HepG2 (cell line): ENCODE measurements at places on chromosomes 6 and 20.

DNA sequence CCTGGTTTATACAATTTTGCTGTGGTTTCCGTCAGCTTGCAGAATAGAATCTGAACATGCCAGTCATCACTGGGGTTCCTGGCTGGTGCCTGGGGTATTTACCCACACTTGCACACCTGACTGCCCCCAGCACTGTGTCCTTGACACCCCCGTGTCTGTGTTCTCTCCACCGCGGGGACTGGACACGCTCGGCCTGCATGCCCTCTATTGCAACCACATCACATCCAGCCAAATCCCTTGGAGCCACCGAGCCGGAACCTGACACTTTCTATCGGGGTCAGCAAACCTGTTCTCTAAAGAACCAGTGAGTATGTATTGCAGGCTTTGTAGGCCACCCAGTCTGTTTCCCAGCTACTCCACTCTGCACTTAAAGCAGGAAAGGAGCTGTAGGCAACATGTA lies 527.5 kb downstream of the PRKN start:
- DNase-seq = no peak

- no peak for DNase-seq
Measured at GRCh38 chr6:165847407-165848085, 184.5 kb upstream of the PDE10A start.

DNA sequence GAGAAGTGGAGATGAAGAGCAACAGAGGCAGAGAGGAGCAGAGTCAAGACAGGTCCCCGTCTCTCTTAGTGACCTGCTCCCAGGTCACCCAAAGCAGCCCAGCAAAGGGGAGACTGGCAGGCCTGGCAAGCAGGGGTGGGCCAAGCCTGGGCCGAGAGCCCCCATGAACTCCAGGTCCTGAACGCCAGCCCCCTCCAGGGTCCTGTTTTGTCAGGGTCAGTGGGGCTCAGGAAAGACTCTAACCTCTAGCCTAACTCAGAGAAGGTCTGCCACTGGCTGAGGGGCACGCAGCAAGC lies 1.2 kb downstream of the NECAB3 start:
- no peak for DNase-seq

GRCh38 chr6:75065523-75065922 lies 140.3 kb downstream of the COL12A1 start:
- DNase-seq = no peak

GRCh38 chr6:106538145-106538544 lies 91.2 kb downstream of the RTN4IP1 start:
- DNase-seq = no peak

GRCh38 chr20:382291-383115 lies 1.9 kb downstream of the TRIB3 start:
- DNase-seq = no peak

DNA sequence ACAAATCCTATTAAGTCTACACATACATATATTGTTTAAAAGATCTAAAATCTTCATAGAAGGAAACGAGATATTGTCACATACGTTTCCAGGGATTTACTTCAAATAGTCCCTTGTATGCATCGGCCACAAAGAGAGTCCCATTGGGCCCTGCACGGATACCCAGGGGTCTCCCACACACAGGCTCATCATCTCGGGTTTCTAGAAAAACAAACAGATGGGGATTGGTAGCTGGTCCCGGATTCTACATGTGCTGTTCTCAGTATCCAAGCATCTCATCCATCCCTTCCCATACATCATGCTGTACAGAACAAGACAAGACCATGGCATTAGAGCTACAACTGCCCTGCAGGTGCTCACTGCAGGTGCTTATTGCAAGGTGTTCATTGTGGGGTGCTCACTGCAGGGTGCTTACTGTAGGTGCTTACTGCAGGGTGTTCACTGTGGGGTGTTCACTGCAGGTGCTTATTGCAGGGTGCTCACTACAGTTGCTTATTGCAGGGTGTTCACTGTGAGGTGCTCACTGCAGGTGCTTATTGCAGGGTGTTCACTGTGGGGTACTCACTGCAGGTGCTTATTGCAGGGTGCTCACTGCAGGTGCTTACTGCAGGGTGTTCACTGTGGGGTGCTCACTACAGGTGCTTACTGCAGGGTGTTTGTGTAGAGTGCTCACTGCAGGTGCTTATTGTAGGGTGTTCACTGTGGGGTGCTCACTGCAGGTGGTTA lies 21.0 kb downstream of the APMAP start:
- no peak for DNase-seq

GRCh38 chr6:157225575-157225995 lies 97.7 kb downstream of the TMEM242 start:
- DNase-seq = no peak

DNA sequence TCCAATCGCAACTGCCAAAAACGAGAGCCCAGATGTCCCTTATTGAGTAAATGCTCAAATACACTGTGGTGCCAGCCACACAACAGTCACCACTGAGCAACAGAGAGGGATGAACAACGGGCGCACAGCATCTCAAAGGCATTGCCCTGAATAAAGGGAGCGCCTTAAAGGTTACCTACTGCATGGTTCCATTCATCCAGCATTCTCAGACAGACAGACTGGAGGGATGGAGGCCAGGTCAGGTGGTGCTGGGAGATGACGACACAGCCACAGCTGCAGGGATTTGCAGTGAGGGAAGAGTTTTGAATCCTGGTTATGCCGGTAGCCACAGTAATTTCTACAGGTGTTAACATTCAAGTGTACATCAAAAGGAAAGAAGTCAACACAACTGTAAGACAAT lies 615.5 kb upstream of the AGPAT4 start:
- no peak for DNase-seq

DNA sequence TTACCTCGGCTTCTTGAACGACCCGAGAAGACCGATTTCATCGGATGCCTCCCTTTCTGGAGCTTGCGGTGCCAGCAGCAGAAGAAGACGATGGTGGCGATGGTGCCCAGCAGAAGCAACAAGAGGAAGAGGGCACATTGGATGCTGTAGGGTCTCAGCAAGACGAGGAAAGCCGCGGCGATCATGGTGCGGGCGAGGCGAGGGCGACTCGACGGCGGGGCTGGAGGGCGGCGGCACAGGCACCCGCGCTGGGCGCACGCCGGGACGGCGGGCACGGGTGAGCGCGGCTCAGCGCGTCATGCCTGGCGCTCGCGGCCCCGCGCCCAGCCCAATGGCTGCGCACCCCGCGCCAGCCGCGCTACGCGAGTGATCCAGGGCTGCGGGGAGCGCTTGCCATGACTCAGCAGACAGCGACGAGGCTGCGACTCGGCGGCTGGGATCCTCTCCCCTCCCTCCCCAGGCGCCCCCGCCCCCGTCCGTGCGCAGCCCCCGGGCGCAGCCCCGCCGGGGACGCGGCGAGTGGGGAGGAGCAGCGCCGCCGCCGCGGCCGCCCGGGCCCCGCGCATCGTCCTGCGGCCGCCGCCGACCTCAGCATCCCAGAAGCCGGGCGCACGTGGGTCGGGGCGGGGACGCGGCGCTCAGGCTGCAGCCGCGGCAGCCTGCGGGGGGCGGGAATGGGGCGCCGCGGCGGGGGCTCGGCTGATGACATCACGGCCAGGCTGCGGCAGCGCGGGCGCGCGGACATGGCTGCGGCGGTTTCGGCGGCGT lies at the start of gene BEND6:
TSS of gene BEND6 (plus strand) at position 705 of the 768 bp plus-strand sequence. CDS start 26,704 bp downstream, outside the sequence.
- peak; percentile 28 for DNase-seq

DNA sequence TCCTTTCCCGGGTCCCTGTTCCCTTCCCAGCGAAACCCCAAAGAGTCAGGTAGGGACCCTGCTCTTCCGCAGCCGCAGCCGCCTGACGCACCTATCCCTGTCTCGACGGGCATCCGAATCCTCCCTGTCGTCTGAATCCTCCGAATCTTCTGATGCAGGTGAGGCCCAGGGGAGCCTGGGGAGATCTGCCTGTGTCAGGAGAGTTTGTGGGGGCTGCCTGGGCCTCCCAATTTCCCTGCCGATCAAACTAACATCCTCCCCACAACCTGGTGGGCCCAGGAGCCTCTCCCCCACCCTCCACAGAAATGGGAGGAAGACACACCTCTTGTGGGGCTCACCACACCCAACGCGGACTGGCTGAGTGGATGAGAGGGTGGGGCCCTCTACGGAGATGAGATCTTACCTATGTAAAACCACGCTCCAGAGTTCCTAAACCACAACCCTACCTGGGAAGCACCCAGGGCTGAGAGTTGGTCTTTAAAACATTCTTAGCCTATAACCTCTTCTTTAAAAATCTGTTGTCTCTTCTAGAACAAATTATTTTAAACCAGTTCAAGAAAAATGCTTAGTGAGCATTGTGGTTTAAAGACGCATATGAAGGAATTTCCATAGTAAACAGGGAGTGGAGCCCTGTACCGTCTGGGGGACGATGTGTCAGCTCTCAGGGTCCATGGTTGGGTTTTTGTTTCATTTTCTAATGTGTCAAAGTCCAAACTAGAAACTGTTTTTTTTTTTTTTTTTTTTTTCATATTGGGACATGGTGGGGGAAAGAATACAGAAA lies 1.7 kb downstream of the CDC25B start:
- peak; percentile 85 for DNase-seq

DNA sequence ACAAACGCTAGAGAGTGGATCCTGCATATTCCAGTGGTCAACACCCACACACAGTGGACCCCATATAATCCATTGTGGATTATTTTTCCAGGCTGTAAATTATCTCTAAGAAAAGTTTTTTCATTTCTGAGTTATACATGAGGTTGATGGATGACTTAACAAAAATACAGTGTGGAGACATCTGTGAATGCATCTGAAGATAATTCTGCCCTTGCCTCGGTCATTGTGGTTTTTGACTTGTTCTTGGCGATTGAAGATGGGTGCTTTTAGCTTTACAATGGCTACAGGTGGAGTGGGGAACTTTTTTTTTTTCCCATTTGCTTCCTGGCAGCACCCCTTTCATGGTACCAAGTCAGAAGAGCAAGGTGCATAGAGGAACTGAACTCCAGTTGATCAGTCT lies 242.7 kb downstream of the MYLK4 start:
- no peak for DNase-seq

GRCh38 chr6:116476002-116476678 lies 15.0 kb downstream of the CALHM6 start:
- DNase-seq = peak; percentile 27

- no peak for DNase-seq
Measured at GRCh38 chr6:169638915-169639314, 62.9 kb downstream of the WDR27 start.

DNA sequence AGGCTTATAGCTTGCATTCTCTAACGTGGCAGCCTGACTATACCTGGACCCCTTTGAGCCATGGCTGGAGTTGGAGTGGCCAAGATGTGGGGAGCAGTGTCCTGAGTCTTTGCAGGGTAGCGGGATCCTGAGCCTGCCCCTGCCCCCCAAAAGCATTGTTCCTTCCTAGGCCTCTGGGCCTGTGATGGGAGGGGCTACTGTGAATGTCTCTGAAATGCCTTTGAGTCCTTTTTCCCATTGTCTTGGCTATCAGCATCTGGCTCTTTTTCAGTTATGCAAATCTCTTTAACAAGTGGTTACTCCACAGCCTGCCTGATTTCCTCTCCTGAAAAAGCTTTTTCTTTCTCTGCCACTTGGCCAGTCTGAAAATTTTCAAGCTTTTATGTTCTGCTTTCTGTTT lies 17.0 kb upstream of the PRL start:
- no peak for DNase-seq

DNA sequence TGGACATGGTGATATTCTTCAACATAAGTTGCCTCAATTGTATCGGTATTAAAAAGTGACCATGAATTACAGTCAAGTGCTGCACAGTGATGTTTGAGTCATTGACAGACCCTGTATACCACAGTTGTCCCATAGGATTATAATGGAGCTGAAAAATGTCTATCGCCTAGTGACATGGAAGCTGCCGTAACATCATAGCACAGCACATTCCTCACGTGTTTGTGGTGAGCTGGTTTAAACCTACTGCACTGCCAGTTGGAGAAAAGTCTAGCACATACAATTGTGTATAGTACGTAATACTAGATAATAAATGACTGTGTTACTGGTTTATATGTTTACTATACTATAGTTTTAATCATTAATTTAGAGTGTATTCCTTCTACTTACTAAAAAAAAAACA lies 150.2 kb downstream of the CDH26 start:
- no peak for DNase-seq

DNA sequence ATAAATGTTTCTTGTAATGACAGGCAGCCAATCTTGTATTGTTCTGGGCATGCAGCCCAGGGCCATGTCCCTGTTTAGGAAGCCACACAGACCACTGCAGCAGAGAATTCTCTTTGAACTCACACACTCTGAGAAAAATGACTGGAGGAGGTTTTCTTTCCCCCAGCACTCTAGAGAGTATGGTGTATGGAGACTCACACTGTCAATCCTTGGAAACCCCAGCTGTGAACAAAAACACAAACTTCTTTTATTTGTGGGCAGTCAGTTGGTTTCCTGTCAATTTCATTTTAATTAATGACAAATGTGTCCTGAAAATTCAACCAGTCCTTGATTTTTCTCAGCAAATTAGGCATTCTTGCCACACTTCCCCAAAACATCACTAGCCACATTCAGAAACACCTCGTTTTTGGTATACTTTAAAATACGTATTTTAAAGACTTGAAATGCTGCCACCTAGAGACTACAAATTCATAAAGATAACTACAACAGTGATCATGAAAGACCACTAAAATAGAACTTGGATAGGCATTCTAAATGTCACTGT lies 52.9 kb upstream of the UFL1 start:
- DNase-seq = no peak

DNA sequence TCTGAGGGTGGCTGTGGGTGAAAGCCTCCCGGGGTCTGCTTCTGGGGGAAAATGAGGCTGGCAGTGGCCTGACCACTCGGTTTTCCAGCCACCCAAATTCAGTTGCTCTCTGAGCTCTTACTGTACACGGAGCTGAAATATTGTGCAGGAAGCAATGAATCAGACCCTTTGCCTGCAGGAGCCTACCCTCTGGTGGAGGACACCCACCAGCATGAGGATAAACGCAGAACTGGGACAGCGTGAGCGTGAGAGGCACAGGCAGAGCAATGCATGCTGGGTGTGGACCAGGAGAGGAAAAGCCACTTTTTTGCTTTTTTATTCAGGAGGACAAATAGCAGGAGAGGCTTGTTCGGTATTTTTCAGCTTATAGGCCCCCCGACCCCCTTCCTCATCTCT lies 298.0 kb downstream of the QKI start:
- DNase-seq = no peak

DNA sequence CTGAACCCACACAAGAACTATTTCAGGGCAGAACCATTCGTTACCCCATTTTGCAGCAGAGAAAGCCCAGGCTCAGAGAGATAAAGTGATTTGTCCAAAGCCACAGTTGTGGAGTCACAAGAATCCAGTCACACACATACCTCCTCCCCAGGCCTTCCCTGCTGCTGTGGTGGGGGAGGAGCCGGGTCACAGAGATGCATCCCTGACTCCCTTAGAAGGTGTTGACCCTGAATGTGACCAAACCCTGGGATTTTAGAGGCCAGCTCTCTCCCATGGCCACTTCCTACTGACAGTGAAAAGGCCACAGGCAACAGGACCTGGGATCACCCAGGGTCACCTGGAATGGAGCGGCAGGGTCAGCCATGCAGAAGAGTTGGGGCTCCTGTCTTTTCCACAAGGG lies 48.6 kb downstream of the CHMP4B start:
- DNase-seq = no peak

DNA sequence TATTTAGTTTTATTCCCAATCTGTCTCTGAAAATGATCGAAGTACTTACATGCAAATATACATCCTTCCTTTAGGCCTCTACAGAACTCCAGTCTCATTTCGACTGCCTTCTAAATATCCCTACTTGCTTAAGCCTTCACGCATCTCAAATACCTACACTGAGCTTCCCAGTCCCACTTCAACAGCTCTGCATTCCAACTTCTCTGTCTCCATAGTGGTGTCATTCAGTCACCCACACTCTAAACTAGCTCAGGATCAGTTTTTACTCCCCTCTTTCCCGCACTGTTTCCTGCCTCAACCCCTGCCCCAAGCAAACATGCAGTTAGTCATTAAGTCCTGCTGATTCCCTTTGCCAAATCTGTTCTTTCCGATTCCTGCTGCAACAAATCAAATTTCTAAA lies 91.8 kb upstream of the PREP start:
- no peak for DNase-seq

GRCh38 chr6:34333858-34334257 lies 58.6 kb downstream of the NUDT3 start:
- no peak for DNase-seq
